Left lung (tissue), 14 donors: ENCODE measurements at places on chromosomes 2 and 18. TPM values are rescaled to one million over a fixed set of nuclear protein-coding genes. Genes with fewer than 3 reads are reported as not detected.

GRCh38 chr18:32909798-32910561 is 137.2 kb upstream of the KLHL14 start:
- no peaks in the 10 kb centered on the region for H3K27me3 ChIP-seq
- no peak overlapping the region for H3K4me3 ChIP-seq
- DNase-seq = no peak
- H3K4me1 ChIP-seq = no peaks in the 10 kb centered on the region
- no peak overlapping the region for H3K27ac ChIP-seq

GRCh38 chr18:3916082-3916481 is 466.1 kb downstream of the TGIF1 start:
- no peak overlapping the region for H3K27ac ChIP-seq
- H3K4me3 ChIP-seq = no peak overlapping the region
- no peaks in the 10 kb centered on the region for H3K4me1 ChIP-seq

DNA sequence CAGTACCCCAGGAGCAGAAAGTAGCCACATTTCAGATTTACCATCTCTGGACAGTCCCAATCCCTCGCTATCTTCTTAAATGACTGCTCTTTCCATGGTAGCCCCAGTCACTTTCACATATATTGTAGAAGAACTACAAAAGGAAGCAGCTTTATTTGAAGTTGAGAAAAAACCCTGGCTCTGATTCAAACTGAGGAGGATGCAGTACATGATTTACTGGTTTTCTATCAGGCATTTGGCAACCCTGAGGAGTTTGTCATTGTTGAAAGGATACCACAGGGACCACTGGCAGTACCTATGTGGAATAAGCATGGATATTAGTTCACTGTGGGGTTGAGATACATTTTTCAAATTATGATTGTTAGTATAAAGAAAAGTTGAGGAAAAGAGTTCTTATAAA is 640.9 kb upstream of the SETBP1 start:
- H3K27me3 ChIP-seq = no peaks in the 10 kb centered on the region
- H3K27ac ChIP-seq = no peak overlapping the region
- no peaks in the 10 kb centered on the region for H3K4me1 ChIP-seq
- no peak for DNase-seq
- no peak overlapping the region for H3K4me3 ChIP-seq

TMEM247 gene
- not detected for total RNA-seq

BOLL gene
- total RNA-seq = not detected

DNA sequence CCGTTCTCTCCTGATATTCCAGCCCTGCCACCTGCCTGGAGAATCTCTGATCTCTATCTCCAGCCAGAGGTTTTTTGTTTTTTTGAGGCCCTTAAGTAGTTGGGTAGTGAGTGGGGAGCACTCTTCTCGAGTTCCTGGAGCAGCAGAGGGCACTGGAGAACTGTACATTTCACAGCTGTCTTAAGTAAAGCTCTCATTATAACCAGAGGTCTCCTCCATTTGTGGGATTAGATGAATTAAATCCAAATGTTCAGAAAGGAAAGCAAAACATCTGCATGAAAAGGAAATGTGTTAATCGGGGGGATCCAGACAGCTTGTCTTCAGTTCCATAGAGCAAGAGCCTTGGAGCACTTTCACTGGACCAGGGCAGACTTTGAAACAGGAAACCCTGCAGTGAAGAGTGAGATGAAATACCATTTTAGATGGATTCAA is 32.8 kb downstream of the AOX1 start:
- H3K27ac ChIP-seq = no peak overlapping the region
- H3K4me1 ChIP-seq = no peaks in the 10 kb centered on the region
- no peaks in the 10 kb centered on the region for H3K27me3 ChIP-seq
- no peak for DNase-seq
- no peak overlapping the region for H3K4me3 ChIP-seq

- DNase-seq = no peak
- no peaks in the 10 kb centered on the region for H3K27me3 ChIP-seq
- H3K36me3 ChIP-seq = no peaks in the 10 kb centered on the region
- no peak overlapping the region for H3K27ac ChIP-seq
- no peak overlapping the region for H3K4me3 ChIP-seq
- H3K4me1 ChIP-seq = no peaks in the 10 kb centered on the region
These were observed 303.9 kb upstream of the HDAC4 start for GRCh38 chr2:239704737-239705136.
